ENCODE measurements at places on chromosomes 1 and 21.

DNA sequence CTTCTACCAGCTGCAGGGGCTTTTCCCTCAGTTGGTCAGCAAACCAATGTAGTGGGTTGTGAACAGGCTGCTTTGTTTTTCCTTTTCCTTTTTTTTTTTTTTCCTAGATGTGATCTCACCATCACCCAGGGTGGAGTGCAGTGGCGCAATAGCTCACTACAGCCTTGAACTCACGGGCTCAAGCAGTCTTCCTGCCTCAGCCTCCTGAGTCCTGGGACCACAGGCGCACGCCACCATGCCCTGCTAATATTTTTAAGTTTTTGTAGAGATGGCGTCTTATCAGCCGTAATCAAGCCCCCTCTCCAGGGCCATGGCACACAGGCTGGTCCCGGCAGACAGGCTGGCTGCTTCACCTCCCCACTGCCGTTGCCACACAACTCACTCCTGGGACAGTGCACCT lies 3.4 kb upstream of the TRIM11 start:
- no peak for DNase-seq

GRCh38 chr21:39033878-39034589 lies 149.2 kb downstream of the PSMG1 start:
- DNase-seq, result no peak

- DNase-seq, result no peak
These were observed 2.1 kb downstream of the MASP2 start for GRCh38 chr1:11044849-11045427.

DNA sequence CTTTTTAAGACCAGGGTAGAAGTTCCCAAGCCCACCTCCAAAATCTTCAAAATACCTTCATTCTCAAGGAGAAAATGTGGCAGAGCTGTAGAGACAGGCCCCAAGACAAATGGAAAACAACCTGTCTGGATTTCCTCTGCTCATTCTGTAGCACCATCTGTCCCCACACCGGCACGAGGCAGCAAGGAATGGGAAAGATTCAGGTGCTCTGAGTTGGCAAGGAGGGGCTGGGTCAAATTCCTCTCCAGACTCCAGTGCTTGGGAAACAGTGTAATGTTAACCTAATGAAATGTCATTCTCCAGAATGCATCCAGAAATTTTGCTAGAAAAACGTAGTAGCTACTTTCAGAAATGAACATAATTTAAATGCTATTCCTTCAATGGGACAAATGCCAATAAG lies 9.3 kb downstream of the PABPC4 start:
- no peak for DNase-seq

Measured in activated CD4-positive, alpha-beta T cell treated with anti-CD3 and anti-CD28 coated beads, Interleukin-2, amount 50 U/mL, for 24 hours (primary cell).